ENCODE measurements at places on chromosomes 5 and 9. TPM values are rescaled to one million over a fixed set of nuclear protein-coding genes. Genes with fewer than 3 reads are reported as not detected.

The FCHSD1 gene
- polyA plus RNA-seq = 9.9 TPM

The C5orf46 gene
- polyA plus RNA-seq = not detected

The RALGDS gene
- polyA plus RNA-seq = 7.6 TPM

The PRDM9 gene
- not detected for polyA plus RNA-seq

The ECM2 gene
- polyA plus RNA-seq = 0.54 TPM

The TYRP1 gene
- not detected for polyA plus RNA-seq

The IL4 gene
- polyA plus RNA-seq = not detected

The FBLL1 gene
- not detected for polyA plus RNA-seq

The ARL14EPL gene
- not detected for polyA plus RNA-seq
